Fibroblast of skin of left biceps (primary cell): ENCODE measurements at places on chromosomes 7 and 10.

- DNase-seq, result no peak
Measured at GRCh38 chr10:11168423-11169090, 150.9 kb downstream of the CELF2 start.

DNA sequence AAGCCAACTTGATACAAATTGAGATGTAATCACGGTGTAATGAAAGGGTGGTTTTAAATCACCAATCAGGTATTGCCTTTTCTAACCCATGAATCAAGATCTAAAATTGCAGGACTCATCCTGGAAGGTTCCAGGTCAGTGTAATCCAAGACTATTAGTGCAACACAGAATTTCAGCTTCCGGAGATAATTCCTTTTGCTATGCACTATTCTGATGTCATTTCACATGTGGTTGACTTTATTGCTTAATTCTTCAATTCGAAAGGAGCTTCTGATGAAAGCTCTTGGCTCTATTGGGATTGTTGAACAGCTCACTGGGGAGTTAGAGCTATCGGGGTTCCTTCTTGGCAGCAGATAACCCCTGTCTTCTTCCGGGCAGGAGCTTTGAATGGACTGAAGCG is 147.4 kb upstream of the INSYN2A start:
- DNase-seq, result peak; percentile 40

GRCh38 chr7:36760856-36761762 is 36.8 kb upstream of the AOAH start:
- no peak for DNase-seq

DNA sequence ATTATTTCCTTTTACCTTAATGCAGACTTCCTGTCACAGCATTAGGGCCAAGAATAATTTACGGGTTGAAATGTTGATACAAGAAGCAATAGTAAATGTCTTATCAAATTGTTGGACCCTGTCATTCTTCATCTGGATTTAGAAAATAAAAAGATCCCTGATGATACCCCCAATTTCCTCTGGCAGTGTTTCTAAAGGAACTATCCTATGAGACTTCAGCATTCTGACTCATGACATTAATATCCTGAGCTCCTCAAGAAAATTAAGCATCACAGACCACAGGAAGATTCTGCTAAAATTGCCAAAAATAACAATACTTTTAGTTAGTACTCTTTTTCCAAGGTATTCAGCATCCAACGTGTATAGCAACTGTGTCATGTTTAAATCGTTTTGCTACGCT is 490.5 kb upstream of the ANKRD30A start:
- DNase-seq, result peak; percentile 58

DNA sequence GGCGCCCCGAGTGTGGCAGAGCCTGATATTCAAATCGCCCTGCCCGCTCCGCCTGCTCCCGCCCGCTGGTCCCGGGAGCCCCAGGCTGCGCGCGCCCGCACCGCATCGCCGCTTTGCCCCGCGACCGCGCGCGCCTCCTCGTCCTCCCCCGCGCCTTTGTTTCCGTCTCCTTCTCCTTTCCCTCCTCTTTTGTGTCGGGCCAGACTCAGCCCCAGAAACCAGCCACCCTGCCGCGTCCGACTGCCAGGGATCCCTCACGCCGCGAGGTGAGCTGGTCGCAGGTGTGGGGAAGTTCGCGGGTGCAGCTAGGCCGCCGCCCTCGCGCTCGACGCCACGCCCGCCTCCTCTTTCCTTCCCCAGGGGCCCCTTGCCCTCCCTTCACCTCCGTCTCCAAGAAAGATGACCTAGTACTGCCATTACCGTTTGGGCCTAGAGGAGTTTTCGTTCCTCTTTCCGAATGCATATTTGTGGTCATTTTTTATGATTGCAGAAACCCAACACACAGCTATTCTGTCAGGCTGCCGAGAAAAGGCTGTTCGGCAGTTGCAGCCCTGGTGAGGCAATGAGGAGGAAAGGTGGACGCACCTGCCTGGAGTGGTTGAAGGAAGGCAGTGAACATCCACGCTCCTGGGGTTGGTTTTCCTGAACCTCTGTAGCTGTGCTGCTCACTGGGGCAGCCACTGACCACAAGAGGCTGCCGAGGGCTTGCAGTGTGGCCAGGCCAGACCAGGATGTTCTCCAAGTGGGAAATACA is 107.3 kb downstream of the SNX10 start:
- DNase-seq, result no peak

GRCh38 chr7:73809467-73809951 is 21.3 kb upstream of the CLDN4 start:
- DNase-seq, result no peak

DNA sequence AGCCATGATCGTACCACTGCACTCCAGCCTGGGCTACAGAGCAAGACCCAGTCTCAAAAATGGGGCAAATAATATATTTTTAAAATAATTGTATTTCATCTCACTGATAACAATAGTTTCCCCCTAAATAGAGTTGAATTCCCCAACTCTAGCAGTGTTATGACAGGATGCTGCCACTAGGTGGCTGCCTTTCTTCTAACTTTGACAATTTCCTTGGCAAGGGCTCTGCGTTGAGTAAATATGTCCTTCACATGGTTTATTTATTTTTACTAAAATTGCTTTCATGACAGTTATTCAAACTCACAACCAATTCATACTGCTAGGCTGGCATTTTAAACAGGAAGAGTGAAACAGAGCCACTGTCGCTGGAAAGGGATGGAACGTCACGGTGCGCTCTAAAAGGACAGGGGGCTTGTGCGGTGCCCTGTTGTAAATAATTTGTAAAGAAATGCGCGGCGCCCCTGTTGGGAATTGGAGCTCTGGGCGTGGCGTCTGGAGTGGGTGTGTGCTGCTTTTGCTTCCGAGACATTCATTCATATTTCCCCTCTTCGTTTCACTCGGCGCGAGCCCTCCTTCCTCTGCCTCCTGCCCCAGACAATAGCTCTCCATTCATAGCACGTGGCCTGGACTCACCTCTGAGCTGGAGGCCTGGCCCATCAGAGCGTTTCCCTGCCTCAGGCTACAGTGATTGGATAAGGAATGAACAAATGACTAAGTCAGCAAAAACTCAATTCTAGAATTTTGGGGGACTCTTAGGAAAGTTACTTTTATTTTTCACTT is 20.5 kb upstream of the PITRM1 start:
- no peak for DNase-seq

- no peak for DNase-seq
Measured at GRCh38 chr7:128390871-128391565, 18.8 kb downstream of the IMPDH1 start.

DNA sequence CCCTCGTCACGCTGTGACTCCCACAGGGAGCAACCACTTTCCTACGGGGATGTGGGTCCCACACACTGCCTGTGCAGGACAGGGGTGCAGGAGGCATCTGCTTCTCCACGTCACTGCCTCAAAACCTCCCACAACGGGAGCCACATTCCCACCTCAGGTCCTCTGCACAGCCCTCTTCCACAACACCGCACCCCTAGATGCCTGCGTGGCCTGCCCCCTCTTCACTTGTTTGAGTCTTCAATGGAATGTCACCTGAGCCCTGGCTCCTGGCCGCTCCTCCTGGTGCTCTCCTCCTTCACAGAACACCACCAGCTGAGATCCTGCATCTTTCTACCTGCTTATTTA is 73.6 kb downstream of the MAD1L1 start:
- DNase-seq, result no peak

DNA sequence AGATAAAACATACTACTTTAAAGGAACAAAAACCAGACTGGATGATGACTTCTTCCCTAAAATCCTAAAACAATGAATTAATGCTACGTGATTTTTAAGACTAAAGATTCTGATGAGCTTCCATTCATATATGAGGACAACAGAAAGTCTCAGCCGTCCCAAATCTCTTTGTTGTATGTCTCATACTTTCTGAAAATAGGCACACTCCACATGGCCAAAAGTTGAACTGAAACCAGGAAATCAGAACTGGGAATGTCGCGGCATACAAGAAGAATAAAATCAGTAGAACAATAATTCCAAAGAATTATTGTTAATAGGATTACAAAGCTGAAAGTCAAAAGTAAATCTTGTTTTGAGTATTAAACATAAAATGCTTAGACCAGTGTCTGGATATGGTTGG is 195.4 kb upstream of the GHITM start:
- DNase-seq, result no peak
